ENCODE measurements at places on chromosomes 6 and 20.

DNA sequence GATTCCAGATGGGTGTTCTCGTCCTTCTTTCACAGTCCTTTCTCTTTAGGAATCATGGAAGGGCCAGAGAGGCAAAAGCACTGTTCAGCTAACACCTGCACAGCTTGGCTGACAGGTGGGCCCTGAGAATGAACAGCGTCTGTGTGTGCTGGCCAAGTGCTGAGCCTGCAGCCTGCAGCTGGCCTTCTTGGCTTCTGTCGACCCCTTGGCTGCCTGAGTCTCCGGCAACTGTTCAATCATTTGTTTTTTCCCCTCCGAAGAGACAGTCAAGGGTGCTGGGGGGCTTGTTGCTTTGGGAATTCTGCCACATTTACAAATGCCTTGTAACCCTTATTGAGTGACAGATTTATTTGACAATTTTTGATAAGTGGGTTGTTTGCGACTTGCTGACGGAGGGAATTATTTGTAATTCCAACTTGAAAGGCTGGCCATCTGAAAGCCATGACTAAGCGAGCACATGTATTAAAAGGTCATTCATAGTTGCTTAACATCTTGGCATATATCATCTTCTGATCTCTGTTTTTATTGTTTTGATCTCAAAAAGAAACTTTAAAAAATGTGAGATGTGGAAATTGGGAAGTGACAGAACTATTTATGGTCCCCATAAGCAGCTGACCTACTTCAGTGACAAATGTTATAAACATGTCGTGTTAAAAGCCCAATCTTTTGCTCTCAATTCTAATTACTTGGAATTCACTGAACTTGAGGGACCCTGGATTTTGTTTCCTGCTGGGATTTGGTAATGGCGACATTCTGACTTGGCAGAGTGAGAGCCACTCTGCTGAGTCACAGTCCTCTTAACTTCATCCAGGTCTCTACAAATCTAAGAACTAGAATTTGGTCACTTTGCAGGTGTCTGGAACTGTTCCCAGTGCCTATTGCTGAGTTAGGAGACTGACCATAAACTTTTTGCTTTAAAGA is 41.9 kb upstream of the FERMT1 start:
- no peak for DNase-seq

DNA sequence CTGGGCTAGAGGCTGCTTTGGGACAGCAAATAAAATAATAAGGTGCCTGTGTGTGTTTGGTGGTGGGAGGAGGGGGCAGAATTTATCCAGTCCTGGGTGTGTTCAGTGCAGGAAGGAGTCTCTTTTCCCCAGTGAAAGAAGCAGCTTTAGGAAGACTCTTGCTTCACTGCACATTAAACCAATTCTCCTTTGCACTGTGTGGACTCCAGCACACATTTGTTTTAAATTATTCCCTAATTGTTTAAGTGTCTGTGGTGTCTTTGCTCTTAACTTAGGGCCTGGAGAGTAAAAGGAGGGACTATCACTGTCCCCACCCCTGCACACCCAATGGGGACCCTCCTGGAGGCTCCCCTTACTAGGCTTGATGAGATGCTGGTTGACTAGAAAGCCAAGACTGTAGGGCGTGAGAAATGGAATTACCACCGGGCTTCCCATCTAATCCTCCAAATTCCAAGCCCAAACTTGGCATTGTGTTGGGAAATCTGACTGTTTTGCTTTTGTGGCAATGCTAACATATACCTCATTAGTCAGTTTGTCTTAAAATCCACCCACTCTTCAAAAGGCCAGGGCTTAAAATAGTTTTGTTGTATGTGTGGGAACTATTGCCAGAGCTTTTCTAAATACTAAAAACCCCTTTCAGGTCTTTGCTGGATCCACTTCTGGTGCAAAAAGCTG is 13.5 kb upstream of the DAAM2 start:
- DNase-seq = no peak

GRCh38 chr6:155406801-155407200 is 48.8 kb downstream of the NOX3 start:
- DNase-seq = no peak

DNA sequence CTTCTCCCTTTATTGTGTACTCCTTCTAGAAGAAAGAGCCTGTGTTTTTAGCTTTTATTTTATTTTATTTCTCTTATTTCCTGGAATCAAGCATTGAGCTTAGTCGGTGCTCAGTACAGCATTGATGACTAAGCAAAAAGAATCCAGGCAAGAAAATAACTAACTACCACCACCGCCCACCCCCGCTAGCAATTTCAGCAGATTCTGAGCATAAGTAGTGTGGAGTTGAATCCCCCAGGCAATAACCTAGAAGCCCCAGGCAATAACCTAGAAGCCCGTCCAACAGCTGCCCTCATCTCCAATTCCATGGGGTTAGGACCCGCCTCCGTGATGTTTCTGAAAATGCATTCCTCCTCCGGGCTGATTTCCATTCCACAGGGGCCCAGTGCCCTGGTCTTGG is 258.0 kb upstream of the TAB2 start:
- no peak for DNase-seq

DNA sequence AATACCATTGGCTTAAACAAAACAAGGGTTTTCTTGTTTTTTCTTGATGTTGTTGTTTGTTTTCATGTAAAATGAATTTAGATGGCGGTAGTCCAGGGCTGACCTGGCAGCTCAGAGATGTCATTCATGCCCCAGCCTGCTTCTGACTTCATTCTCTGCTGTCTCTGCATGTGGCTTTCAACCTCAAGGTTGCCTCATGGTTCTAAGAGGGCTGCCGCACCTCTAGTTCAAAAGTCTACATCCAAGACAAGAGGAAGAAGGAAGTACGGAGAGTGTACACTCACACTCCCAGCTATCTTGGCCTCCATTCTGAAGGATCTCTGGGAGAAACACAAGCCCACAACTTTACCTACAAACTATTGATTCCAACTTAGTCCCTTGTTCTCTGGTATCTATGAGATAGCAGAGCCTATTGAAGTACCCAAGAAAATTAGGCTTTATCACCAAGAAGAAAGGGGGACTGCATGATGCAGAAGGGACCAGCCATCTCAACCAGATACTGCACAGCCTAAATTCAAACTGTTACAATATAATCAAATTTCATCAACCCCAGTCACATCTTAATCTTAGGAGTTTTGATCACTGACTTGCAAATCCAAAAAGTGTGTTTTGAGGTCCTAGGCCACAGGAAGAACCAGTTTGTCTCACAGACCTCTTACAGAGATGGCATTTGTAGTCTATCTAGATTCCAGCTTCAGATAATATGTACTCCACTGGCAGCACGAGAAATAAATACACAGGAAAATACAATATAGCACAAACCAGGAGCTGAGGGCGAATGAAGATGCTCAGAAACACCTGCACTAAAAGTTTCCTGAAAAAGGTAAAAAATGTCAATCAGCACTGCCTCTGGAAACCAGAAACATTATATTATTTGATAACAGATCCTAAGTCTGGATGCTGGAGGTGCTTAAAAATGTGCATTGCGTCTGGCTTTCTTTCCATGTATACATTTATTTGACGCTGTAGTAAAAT is 866 bp upstream of the BTN3A3 start:
- no peak for DNase-seq

GRCh38 chr20:5510446-5510845 is 193.7 kb upstream of the PROKR2 start:
- no peak for DNase-seq

DNA sequence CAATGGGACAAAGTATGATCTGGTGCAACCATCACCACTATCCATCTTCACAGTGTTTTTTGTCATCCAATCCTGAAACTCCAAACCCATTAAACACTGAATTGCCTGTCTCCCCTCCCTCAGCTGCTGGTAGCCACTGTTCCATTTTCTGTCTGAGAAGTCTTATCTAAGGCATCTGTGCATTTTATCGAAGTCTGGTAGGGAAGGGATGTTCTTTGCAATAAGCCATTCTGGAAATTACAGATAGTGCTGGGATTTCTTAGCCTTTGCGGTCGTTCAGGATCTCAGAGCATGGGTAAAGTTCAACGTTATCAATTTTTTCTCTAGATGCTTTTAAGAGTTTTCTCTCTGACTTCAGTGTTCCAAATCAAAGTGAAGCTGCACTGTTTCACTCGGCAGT is 24.1 kb downstream of the KIF25 start:
- no peak for DNase-seq

GRCh38 chr20:10555865-10556308 is 117.9 kb downstream of the JAG1 start:
- DNase-seq = no peak

DNA sequence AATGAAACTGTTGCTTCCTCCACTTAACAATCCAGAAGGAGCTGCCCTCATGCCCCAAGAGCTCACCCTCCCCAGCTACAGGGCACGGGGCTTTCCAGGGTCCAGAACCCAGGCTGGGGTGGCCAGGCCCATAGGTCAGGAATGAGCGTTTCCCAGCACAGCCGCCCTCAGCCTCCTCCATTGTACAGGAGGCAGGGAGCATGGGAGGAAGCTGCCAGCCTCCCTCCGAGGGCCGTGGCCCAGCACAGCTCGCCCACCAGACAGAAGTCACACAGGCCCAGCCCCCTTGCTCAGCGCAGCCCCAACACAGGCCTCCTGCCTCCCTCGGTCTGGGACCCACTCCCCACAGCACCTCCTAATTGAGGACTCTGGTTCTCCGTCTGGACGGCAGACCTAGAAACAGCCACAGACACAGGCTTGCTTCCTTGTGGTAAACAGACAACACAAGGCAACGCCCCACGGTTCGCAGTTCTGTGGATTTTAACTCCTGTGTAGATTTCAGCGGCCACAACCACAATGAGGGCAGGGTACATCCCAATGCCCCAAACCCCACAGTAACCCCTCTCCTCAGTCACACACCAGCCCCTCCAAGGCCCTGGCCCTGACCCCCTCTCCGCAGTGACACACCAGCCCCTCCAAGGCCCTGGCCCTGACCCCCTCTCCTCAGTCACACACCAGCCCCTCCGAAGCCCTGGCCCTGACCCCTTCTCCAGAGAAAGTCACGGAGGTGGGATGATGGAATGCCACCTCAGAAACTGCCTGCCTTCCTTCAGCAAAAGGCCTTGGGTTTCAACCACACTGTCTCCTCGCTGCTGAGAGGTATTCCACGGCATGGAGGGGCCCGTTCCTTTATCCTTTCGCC is 173.5 kb downstream of the DLL1 start:
- DNase-seq = no peak

DNA sequence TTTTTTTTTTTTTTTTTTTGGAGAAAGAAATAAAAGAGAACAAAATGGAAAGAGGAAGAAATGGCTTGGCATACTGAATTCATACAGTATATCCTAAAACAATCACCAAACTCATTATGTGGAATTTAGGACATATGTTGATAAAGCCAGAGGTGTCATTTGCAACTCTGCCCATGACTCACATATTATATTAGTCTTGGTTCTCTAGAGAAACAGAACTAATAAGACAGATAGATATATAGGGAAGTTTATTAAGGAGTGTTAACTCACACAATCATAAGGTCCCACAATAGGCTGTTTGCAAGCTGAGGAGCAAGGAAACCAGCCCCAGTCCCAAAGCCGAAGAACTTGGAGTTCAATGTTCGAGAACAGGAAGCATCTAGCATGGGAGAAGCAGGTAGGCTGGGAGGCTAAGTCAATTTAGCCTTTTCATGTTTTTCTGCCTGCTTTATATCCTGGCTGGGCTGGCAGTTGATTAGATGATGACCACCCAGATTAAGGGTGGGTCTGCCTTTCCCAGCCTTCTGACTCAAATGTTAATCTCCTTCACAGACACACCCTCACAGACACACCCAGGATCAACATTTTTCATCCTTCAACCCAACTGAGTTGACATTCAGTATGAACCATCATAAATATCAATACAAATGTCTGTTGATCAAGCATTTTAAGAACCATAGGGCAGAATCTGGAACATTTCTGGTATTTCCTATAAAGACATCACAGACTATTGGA is 102.3 kb downstream of the UBE3D start:
- DNase-seq = no peak

DNA sequence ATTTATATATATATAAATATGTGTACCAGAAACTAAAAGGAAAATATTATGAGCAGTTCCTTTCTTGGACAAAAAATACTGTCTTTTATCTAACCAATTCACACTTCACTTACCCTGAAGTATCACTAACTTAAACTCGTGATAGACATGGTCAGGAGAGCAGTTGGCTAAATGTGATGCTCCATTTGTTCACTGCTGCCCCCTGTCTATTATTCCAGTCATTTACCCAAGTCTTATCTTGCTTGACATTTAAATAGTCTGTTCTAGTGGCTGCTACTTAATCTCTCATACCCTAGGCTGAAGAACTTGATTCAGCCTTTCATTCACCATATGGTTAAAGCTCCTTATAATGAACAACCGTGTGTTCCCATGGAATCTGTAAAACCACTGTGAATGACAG is 789.6 kb upstream of the EYS start:
- DNase-seq = no peak

- DNase-seq = no peak
Measured at GRCh38 chr6:148423133-148423532, 80.5 kb downstream of the SASH1 start.
